ENCODE measurements at places on chromosomes 16 and 17. TPM values are rescaled to one million over a fixed set of nuclear protein-coding genes. Genes with fewer than 3 reads are reported as not detected.

FLCN gene
- 15.6 TPM for total RNA-seq

TBC1D3 gene
- total RNA-seq = not detected

TMEM97 gene
- 44.6 TPM for total RNA-seq

LRRC37A gene
- 0.33 TPM for total RNA-seq

METTL9 gene
- total RNA-seq = 166 TPM

KRTAP4-9 gene
- not detected for total RNA-seq

GRIN2C gene
- total RNA-seq = not detected

AMDHD2 gene
- total RNA-seq = 15.8 TPM

- DNase-seq = no peak
These were observed 14.3 kb upstream of the INTS2 start for GRCh38 chr17:61942085-61942484.

DNA sequence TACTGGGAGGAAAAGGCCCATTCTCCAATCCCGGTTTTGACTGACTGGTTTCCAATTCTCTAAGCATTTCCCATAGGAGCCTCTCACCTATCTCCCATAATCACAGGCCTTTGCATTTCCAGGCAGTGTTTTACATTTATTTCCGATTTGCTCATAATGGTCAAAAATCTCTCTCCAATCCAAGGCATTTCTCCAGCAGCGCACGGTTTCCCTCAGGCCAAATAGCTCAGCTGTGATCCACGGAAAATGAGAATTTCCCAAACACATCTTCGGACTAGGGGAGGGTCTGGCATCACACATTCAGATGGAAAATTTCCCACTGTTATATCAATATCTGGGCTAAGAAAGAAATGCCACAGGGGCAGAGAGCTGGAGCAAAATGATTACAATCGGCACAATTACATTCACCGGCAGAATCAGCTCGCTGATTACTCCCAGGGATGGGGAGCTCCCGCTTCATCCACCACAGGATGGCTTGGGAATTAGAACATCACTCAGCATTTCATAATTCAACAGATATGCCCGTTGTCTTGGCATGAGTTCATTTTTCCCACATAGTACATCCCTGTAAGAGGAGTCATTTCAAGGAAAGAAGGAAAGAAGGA lies 6.7 kb downstream of the PIPOX start:
- DNase-seq = no peak

- DNase-seq = no peak
These were observed 13.4 kb downstream of the GINS2 start for GRCh38 chr16:85675251-85675874.

GRCh38 chr17:2937331-2938003 lies 125.9 kb downstream of the OR1D5 start:
- no peak for DNase-seq

- DNase-seq = no peak
These were observed 134.6 kb upstream of the ADAMTS18 start for GRCh38 chr16:77569406-77569805.

- DNase-seq = no peak
These were observed 4.5 kb downstream of the CD79B start for GRCh38 chr17:63927464-63928171.

DNA sequence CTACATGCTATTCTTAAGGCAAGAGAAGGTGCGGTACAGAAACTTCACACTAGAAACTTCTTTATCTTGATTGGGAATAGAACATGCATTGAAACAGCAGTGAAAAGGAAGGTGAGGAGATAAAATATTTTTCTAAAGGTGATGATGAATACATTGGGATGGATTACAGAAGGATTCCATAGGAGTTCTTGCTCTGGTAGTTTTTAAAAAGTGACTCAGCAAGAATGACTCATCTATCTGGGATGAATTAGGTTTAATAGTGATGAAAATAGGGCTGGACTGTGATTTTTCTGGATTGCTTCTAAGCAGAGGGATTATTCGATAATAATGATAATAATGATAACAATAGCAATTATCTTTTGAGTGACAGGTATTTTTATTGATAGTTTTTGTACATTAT lies 65.6 kb upstream of the HS3ST4 start:
- DNase-seq = no peak

GRCh38 chr17:44197980-44198720 lies 1.5 kb downstream of the ATXN7L3 start:
- peak; percentile 46 for DNase-seq

DNA sequence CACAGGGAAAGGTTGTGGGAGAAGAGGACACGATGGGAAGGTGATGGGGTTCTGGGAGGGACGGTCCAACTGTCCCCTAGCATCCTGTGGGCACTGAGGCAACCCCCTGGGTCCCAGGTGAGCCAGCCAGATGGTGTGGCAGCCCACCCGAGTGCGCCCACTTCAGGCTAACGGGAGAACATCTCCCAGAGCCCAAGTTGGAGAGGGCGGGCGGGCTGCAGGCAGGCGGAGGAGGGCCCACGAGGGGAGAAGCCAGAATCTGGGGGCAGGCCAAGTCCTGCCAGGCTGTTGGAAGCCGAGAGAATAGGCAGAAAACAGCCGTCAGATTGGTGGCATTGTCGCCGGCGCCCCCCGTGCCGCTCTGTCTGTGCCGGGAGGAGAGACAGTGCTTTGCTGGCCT lies 13.8 kb upstream of the ABCC3 start:
- no peak for DNase-seq

DNA sequence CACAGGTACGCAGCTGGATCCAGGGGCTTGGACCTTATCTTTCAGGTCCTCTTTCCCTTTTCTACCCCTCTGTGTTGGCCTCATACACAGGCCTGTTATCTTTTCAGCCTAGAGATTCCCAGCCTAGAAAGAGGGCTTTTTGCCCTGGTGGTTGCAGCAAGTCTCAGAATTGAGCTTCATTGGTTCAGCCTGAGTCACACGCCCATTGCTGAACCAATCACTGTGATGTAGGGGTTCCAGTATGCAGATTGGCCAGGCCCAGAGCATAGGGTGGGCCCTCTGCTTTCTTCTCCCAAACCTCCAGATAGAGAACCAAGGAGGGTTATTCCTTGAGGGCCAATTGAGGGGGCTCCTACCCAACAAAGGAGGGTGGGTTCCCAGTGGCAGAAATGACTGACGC lies 32.8 kb downstream of the GPT2 start:
- no peak for DNase-seq

- no peak for DNase-seq
These were observed 674 bp downstream of the TAF15 start for GRCh38 chr17:35809855-35810461.

DNA sequence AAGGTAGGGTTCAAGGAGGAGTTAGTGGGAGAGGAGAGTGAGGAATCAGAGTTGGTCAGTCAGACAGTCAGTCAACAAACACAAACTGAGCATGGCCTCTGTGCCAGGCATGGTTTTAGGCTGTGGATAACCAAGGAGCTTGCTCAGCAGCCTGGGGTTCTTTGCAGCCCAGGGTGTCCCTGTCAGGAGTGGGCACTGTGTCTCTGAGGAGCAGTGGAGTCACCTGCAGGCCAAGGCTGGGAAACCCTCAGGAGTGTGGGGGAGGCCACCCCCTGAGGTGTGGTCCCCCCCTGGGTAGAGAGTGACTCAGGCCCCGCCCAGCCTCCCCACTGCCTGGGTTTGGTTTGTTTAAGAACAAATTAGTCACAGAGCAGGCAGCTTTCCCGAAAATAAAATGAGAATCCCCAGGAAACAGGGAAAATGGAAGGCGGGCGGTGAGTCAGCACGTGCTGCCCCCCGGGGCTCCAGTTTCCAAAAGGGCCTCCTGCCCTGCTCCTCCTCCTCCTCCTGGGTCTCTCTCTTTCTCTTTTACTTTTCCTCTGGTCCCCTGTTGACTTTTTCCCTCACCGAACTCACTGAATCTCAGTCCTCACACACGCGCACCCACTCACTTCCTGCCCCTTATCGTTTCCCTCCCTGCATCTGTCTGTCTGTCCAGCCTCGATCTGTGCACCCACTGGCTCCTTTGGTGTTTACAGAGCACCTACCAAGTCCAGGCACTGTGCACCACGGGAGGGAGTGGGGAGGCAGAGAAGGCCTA lies 44.3 kb downstream of the SOCS3 start:
- DNase-seq = peak; percentile 94

- no peak for DNase-seq
These were observed 61.8 kb downstream of the ARSG start for GRCh38 chr17:68353111-68353521.

DNA sequence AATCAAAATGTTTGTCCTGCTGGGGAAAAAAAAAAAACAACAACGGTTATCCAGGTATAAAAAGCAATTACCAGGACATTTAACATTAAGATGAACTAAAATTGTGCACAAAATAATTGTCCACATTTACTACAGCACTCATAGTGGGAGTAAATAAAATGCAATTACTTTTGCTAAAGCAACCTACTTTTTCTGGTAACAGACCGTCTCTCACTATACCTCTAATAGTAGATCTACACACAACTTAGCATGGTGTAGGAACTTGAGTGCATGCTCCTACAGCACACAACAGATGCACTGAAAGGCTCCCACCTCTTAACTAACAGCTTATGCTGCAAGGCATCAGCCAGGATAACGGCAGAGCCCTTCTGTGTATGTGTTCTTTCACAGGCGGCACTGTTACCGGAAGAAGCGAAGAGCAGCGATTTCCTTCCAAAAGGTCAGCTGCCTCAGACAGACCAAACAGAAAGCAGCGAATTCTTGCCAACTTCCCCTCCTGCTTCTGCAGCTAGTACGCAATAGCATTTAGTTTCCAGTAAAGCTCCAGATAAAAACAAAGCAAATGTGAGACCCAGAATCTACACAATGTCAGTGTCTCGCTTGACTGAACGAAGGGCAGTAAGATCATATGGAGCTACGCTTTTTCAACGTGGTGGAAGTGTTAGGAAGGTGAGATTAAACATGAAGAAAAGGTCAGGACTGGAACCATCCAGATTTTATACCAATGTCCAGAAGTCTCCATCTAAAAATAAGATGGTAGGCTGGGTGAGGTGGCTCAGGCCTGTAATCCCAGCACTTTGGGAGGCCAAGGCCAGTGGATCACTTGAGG lies 27.6 kb downstream of the STAT5B start:
- DNase-seq = no peak

DNA sequence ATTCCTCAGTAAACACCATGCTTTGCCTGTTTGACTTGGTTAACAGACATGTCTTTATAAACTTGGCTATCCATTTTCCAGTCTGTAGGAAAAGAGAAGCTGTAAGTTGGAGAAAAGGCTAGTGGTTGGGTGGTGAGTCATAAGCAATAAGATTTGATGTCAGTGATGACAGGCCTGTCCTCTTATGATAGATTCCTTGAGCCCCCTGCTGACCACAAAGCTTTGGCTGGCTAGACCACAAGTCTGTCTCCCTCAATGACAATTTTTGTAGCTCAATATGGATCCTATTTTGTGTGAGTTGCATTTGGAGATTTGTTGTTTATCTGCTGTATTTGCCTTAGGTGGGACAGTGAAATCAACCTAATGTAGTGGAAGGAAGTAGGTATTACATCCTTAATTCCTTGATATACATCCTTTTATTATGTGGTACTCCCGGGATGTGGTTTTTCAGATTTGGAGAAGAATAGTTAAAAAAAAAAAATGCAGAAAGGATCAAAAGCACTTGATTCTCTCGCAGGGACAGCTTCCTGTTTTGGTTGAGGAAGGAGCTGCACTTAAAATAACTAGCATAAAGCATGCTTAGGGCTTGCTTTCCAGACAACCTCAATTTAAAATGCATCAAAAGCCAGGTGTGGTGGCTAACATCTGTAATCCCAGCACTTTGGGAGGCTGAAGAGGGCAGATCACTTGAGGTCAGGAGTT lies 67.4 kb downstream of the SIAH1 start:
- DNase-seq = peak; percentile 28

DNA sequence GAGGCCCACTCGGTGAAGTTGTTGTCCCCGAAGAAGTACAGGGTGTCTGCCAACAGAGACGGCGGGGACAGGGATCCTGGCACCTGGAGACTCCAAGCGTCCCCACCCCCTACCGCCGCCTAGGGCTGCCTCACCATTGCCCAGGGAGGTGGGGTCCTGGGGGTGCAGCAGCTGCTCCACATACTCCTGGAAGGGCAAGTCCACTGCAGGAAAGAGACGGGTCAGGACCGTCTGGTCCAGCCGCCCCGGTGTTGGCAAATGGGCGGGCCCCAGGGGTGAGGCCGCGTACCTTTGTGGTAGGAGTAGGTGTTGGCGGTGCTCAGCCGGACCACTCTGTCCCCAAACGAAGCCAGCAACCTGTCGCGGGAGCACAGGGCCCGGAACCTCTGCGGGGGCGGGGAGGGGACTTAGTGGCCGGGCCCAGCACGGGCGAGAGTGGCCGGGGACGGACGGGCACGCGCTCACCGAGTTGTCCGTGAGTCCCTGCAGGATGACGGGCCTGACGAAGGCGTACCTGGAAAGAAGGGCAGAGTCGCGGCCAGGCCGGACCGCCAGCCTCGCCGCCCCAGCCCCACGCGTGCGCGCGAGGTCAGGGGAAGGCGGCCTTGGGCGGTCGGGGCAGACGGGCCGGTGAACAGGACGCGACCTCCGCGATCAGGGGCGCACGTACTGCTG lies 601 bp downstream of the JMJD8 start:
- DNase-seq = no peak

- DNase-seq = peak; percentile 91
These were observed 2.3 kb downstream of the ARL4D start for GRCh38 chr17:43400943-43401717.

DNA sequence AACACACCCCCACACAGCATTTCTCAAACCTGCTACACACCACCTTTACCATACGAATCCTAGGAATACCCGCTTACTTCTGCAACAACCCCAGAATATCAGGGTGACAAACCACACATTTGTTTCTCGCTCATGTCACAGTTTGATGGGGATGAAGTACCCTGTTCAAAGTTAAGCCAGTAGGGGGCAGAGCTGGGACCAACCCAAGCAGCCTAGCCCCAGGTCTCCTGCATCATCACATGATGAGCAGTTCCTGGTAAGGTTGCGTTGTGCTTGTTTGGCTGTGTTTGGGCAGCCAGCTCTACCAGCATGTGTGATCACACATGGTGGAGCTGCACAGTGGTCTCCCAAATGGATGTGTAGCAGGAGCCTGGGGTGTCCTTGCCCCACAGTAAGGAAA lies 103.6 kb upstream of the C16orf82 start:
- no peak for DNase-seq

GRCh38 chr16:31064882-31065461 lies 9.1 kb downstream of the ZNF668 start:
- DNase-seq = no peak

DNA sequence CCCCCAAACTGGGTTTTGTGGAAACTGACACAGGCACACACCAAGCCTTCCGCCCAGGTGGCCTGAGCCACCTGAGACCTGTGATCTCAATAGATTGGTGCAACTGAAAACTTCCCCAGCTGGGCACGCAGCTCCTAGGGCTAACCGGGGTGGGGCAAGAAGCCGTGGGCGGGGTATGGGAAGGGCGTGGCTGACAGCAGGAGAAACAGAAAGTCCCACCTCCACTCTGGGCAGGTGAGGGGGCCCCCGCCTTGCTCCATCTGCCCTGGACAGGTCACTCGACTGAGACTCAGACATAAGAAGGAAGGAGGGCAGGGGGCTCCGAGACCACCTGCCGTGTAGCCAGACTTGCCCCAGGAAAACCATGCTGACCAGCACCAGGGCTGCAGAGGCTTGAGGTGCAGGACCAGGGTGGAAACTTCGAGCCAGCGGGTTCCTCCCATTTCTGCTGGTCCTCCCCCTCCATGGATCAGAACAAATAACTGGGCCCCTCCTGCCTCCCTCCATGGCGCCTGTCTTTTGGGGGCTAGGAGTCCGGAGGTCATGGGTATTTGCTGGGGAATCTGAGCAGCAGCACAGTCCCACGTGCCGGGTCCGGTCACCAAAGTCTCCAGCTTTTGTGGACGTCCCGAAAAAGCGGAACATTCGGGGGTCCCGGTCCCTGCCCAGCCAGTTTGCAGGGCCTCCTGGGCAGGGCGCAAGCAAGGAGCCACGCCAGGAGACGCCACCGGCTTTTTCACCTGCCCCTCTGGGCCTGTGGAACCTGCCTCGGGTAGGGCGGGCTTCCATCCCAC lies 1.3 kb downstream of the TIMP2 start:
- DNase-seq = peak; percentile 55

All from H4 (cell line).